ENCODE measurements at places on chromosomes 2 and 18.

DNA sequence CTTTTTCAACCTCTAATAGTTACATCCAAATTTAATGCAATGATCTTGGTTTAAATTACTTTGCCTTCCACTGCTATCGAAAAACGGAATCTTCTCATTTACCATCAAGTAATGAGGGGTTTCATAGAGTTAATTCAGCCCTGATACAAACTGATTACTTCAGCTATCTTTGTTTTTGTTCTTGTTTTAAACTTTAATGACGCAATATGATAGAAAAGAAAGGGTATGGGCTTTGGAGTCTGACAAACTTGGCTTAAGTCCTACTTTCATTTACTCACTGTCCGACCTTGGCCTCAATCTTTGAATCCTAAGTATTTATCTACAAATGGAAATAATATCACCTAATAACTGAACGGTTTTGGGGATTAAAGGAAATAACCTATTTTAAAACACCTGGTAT, 16.1 kb downstream of the ADAM17 start:
- no peak for DNase-seq

GRCh38 chr2:31337197-31337596, 77.3 kb downstream of the XDH start:
- no peak for DNase-seq

GRCh38 chr2:9230051-9230802, 23.6 kb downstream of the ASAP2 start:
- peak; percentile 11 for DNase-seq

DNA sequence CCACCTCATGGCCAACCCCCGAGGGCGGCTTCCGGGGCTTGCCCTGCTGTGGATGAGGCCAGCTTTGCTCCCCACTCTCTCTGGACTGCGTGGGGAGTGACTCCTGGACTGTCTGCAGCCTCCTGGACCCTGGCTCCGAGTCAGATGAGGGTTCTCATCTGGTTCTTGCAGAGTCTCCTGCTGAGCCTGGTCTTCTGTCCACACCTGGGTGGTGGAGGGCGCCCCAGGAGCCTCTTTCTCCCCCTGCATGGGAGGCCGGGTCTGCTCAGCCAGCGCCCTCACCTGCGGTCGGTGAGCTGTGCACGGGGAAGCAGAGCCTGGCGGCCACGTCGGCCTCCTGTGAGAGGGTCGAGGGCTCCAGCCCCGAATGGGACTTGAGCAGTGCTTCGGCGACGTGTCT, 78.3 kb downstream of the RTP5 start:
- DNase-seq: no peak

Measured in NCI-H69 (cell line).